ENCODE measurements at places on chromosomes 4 and X. TPM values are rescaled to one million over a fixed set of nuclear protein-coding genes. Genes with fewer than 3 reads are reported as not detected.

The ARSJ gene
- 0.52 TPM for total RNA-seq

DNA sequence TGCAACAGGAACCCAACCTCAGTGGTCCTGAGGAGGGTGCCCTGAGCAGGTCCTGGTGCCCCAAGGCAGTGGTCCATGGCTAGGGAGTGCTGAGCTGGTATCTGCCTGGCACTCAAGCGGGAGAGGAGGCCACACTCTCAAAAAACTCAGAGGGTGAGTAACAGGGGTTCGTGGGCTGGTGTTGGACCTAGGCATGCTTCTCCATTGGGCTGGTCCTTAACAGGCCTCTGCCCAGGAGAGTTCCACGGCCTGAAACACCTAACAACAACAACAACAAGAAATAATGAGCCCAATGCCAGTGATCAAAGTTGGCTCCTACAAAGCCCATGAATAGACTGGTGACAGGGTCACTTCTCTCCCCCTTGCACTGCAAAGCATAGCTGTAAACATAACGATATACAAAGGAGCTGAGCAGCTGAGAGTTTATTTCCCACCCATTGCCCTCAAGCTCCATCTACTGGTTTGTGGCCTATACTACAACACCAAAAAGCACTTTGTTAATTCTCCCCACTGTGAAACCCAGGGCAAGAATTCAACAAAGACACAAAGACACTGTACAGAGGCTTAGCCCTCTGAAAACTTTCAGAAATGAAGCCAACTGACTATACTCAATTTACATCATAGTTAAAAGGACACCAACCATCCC lies 736.1 kb upstream of the ADGRL3 start:
- no peak for DNase-seq

The GAGE13 gene
- total RNA-seq, result not detected

The UGT2B11 gene
- total RNA-seq, result not detected

DNA sequence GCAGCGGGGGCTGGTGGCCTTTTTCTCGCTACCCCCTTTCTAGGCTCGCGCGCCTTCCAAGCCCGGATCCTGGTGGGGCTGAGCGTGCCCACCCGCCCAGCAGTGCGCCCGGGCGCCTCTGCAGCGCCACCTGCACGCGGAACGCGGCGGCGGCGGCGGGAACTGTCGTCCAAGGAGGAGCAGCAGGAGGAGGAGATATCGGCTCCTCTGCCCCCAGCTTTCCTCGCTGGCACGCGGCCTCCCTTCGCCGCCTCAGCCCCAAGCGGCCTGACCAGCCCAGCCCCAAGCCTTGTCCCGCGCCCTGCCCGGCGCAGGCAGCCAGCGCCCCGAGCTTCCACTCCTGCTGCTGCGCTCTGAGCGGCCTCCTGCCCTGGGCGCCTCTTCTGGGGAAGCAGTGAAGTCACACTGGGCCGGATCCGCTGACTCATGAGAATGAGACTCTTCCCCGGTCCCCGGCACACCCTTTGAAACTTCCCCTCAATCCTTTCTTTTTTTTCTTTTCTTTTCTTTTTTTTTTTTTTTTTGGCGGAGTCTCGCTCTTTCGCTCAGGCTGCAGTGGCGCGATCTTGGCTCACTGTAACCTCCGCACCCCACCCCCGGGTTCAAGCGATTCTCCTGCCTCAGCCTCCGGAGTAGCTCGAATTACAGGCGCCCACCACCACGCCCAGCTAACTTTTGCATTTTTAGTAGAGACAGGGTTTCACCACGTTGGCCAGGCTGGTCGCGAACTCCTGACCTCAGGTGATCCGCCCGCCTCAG lies 10.6 kb upstream of the ELF4 start:
- peak; percentile 93 for DNase-seq

DNA sequence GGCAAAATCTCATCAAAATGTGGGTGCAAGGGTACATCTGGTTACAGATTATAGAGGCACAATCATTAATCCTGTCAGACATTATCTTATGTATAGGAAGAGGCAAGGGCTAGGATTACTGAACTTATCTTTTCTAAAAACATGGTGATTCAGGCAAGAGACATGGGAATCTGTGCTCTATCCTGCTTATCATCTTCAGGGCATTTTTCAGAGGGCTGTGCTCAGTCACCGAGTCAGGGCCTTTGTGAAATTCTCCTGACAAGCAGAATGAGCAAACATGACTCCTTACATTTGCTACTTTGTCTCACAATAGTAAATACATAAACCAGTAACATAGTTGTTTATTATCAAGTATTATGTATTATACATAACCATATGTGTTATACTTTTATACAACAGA lies 84.2 kb upstream of the KCTD8 start:
- no peak for DNase-seq

DNA sequence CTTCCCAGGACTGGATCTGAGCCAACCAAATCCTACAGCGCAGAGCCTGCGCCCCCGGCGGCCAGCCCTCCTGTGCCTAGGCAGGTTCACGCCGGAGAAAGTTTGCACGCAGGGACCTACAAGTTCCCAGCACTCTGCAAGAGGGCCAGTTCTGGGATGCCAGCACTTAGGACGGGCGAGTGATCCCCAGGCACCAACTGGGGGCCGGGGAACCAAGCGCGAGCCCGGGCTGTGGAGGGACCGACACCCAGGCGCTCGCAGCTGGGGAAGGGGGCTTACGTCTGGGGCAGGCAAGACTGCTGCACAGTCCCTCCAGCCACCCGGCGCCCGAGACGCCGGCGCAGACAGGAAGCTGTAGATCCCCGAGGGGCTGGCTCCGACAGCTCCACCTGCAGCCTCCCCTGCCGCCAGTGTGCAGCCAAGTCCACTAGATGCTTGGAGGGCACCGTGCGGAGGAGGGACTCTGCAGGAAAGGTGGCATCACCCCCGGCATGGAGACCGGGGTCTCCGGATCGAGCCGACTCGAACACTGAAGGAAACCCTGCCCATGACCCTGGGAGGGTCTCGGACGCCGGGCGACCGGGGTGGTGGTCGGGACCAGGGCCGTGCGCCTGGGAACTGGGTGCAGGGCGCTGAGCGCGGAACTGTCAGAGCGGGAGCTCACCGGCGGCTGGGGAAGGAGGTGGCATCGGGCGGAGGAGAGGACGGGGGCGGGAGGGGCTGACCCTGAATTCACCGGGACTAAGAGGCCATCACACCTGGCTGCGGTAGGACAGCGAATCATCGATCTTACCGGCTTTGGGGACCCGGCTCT lies 566 bp downstream of the CORIN start:
- peak; percentile 88 for DNase-seq

- DNase-seq, result no peak
Observed at GRCh38 chr4:169103966-169104412, 93.9 kb upstream of the CBR4 start.

The GAB3 gene
- 37.2 TPM for total RNA-seq

- no peak for DNase-seq
Observed at GRCh38 chr4:7705593-7705992, 234.1 kb downstream of the AFAP1 start.

DNA sequence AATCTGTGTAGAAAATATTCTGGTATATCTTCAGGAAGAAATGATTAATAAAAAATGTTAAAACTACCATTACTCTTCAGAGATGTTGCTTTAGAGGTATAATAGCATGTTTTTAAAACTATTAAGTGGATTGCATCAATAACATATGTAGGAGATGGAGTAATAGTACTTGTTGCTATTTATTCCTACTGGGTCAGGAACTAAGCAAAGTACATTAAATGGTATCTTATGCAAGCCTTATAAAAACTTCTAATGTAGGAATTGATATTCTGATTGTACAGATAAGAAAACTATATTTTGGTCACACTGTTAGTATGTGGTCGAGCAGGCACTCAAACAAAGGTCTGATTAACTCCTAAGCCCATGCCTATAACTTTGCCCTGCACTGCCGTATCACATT lies 31.4 kb upstream of the PDLIM5 start:
- DNase-seq, result no peak

- no peak for DNase-seq
Observed at GRCh38 chrX:155169881-155170280, 46.4 kb upstream of the VBP1 start.

The REPS2 gene
- total RNA-seq, result 7.2 TPM

DNA sequence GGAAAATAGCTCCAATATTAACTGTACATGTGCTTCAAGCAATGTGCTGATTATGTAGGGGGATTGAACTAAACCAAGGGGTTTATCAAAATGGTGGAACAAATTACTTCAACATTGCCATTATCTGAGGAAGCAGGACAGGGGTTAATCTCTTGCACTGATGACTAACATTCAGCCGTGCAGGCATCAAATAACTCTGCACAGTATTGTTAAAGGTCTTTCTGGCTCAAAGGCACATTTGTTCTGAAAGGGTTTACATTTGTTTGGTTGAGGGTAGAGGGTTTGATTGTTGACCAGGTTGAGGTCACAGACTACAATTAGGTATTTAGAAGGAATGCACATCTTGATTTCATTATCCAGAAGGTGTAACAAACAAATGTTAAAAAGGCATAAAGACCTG lies 32.2 kb upstream of the CCSER1 start:
- no peak for DNase-seq

DNA sequence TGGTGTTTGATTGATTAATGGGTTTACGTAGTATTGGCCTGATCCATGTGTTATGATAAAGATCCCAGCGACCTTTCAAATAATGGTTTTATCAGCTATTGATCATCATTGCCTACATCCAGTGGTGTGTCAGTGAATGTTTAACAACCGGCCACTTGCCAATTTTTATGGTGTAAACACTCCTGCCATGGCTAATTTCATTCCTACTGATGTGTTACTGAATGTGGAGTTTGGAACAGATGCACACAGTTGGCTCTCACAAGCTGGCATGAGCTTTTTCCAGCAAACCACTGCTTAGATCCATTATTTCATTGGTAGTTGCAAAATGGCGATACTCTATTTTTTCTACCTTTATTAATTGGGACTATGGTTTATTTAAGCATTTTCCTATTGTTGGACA lies 139.9 kb downstream of the REPS2 start:
- no peak for DNase-seq

GRCh38 chr4:27407616-27408015 lies 547.0 kb downstream of the STIM2 start:
- DNase-seq, result no peak

DNA sequence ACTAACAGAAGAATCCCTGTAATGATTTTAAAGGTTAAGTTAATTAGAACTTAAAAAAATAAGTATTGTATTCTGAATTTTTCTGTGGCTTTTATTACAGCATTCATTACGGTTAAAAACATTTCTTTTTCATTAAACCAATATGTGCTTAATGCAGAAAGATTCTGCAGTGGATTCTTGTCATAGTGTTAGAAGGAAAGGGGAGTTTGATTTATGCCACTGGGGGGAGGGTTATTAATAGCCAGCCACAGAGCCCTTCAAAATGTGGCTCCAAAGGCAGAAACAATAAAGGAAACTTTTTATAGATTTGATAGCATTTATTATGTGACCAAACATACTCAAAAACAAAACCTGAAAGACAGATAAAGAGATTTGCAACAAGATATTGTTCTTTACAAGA lies 9.1 kb downstream of the SMAD1 start:
- no peak for DNase-seq

DNA sequence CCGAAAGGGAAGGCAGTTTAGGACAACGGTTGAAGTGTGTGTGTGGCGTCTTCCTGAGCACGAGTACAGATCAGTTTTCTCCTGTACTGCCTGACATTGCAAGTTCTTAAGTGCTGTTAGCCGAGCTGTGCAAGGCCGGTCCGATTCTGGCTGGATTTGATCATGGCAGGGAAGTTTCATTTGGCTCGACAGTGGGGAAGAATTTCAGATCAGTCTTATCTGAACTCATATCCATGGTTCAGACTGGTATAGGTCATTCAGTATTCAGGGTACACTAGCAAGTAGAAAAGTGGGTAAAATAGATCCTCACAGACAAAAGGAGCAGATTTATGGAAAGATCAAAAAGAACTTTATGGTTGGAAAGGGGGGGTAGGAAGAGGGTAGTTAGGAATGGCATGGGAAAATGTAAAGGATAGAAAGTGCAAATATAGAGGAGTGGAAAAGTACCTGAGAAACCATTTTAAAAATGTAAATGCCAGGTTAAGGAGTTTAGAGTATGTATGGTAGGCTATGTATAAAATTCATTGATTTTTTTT lies 716 bp downstream of the THAP9 start:
- DNase-seq, result no peak

The SPARCL1 gene
- total RNA-seq, result 69.5 TPM

DNA sequence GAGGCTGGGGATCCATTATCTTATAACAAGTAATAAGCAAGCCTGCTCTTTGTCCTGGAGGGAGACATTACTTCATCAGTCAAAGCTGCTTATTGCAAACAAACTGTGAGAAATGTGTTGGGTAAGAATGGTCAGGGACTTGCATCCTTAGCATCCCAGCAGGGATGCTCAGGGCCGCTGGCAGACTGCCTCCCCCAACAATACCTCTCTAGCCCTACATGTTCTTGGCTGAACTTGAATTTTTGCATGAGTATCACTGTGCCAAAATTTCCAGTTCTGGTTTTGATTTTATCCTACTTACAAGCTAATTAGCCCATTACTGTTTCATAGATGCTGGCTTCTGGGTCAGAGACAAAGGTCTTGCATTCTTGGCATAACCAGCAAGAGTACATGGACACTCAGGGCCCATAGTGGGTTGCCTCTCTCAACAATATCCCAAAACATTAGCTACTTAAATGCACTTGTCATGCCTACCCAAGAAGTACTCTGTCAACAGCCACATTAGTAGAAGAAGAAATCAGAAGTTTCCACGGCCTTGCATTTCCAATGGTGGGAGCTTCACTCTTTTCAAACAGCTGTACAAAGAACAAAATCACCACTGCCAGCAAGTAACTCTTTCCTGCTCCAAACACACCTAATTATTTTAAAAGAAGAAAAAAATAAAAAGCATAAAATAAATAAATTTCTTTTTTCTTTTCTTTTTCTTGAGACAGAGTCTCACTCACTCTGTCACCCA lies 41.9 kb upstream of the NEUROG2 start:
- no peak for DNase-seq

DNA sequence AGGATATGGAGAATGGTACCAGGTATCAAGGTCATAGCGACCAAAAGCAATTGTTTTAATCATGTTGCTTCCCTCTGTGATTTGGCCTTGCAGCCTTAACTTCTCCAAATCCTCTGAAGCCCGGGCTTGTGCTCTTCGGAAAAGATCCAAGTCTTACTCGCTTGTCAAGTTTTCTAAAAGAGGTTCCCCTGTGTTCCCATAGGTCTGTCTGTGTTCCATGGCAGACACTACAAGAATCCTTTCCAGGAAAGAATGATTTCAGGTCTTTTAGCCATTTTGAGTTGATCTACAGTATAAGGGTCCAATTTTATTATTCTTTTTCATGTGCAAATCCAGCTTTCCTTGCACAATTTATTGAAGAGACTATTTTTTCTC lies 710.6 kb upstream of the DIAPH2 start:
- DNase-seq, result no peak
